ENCODE measurements at places on chromosomes 5 and 9.

DNA sequence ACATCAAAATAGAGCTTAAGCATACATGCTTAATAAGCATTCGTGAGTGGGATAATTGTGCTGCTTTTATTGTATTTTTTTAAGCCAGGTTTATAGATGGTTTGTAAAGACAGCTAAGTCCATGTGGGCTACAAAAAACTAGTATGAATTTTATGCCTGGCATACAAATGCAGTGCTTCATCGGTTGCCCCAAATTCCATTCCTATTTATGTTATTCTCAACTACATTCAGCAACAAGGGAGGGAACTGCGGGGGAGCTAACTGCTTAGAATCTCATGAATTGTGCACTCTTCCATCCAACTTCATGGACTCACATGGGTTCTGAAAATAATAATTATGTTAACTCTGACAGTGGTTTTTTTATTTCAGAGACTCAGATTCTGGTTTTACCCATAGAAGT lies 199.2 kb downstream of the FAM170A start:
- DNase-seq: no peak

- no peak for DNase-seq
Measured at GRCh38 chr5:109412981-109413402, 3.2 kb upstream of the PJA2 start.

- DNase-seq: no peak
Measured at GRCh38 chr5:51347704-51348103, 35.5 kb upstream of the ISL1 start.

DNA sequence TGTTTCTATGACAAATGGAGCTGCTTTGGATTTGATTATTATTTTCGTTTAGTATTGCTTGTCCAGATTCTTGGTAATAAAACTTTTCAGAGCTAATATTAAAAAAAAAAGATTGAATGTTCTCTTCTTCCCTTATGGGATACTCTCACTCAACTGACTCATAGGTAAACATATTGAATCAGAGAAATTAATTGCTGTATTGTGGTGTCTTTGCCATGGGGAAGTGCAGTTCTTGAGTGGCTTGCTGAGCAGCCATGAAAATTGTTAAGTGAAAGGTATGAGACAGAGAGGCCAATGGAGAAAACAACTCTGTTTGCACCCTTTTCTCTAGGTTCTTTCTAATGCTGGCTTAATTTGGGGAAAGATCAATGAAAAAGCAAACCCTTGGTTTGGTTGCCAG lies 149.9 kb upstream of the HMHB1 start:
- no peak for DNase-seq

GRCh38 chr9:36781533-36781932 lies 208.8 kb downstream of the MELK start:
- DNase-seq: no peak
